RPMI7951 (cell line): ENCODE measurements at places on chromosomes 11 and 22. TPM values are rescaled to one million over a fixed set of nuclear protein-coding genes. Genes with fewer than 3 reads are reported as not detected.

Gene SIAE
- total RNA-seq: 6.7 and 12.0 TPM in 2 replicates

Gene OR51F2
- not detected in 2 replicates for total RNA-seq

Gene CCDC85B
- total RNA-seq: 34.7 and 61.6 TPM in 2 replicates

Gene PANX3
- not detected in 2 replicates for total RNA-seq

Gene RPL3
- total RNA-seq: 1,170 and 1,583 TPM in 2 replicates

Gene IGF2
- not detected in 2 replicates for total RNA-seq

Gene NAP1L4
- total RNA-seq: 81.1 and 90.2 TPM in 2 replicates

Gene PRRG4
- 0.24 and 0.49 TPM in 2 replicates for total RNA-seq

Gene BBOX1
- total RNA-seq: 0.39 and 0.60 TPM in 2 replicates

GRCh38 chr11:130145975-130146776, 13.4 kb upstream of the ST14 start:
- DNase-seq: no peak

DNA sequence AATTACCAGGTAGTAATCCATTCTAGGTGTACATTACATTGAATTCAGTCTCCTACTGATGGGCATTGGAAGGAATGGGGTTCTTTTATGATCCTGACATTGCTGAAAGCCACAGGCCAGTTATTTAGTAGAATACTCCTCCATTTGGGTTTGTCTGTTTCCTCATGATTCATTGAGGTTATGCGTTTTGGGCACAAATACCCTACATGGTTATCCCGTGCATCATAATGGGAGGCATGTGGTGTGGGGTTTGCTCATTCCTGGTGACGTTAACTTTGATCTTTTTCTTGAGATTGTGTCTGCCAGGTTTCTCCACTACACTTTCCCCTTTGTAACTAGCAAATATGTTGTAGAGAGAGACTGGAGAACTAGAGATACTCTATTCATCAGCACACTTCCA, 5.5 kb downstream of the FOLR3 start:
- DNase-seq: peak; percentile 95

- no peak for DNase-seq
These were observed 101.5 kb downstream of the ST3GAL4 start for GRCh38 chr11:126456783-126457542.

DNA sequence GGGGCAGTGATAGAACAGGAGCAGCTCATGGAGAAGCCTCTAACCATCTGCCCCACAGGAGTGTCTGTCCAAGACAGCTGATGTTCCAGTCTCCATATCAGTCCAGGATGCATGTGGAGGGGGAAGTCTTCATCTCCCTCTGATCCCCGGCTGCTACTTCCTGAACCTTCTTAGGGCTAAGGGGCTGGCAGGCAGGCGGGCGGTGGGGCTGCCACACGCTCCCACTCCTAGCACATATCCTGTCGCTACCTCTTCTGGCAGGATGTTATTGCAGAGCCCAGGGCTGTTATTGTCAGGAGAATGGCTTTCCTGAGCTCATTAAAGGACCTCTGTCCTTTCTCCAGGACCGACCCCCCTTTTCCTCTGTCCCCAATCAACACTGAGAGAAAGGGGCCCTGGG, 25.4 kb downstream of the LRRC55 start:
- DNase-seq: no peak

DNA sequence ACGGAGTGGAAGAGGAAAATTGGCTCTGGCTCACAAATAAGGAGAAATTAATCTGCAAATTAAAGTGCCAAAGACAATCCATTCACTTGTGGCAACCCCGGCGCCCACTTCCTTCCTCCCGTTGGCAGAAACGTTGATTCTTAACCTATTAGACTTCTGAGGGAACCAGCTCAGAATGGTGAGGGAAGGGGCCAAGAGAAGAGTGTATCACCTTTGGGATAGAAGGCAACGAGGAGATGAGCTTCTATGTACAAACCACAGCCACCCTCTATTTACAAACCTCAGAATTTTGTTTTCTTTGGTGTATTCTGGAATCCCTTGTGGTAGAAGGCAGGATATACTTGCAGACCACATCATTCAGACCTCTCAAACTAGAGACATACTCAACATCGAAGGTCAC, 1.1 kb downstream of the MB start:
- peak; percentile 24 for DNase-seq

DNA sequence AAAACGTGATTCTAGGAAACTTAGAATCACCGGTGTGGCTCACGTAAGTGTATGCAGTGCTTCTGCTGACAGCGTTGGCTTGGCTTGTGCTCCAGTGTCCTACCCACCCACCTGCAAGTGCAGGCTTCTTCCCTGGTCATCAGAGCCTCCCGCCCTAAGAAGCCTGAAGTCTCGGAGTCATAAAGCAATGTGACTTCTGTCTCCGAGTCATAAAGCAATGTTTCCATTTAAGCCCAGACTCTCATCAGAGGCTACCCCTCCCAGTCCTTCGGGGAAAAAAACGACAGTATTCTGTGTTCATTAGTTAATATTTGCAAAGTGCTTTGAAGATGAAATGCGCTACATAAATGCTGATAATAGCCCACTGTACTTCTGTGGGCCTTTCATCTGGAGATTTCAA, 293.8 kb downstream of the OPCML start:
- DNase-seq: no peak

GRCh38 chr11:69674267-69674885, 777 bp downstream of the LTO1 start:
- DNase-seq: peak; percentile 70

GRCh38 chr11:111983187-111983986, 41.8 kb upstream of the DLAT start:
- peak; percentile 33 for DNase-seq

- peak; percentile 77 for DNase-seq
These were observed 20.3 kb upstream of the PGM2L1 start for GRCh38 chr11:74418509-74418895.

DNA sequence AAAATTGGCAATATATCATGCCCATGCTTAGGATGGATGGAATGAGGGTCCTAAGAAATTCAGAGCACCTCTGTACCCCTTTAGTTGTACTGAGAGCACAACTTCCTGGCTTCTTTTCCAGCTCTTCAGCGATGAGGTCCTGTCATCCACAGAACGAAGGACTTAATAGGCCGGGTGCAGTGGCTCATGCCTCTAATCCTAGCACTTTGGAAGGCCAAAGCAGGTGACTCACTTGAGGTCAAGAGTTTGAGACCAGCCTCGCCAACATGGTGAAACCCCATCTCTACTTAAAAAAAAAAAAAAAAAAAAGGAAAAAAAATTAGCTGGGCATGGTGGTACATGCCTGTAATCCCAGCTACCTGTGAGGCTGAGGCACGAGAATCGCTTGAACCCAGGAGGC, 125.3 kb upstream of the BMAL1 start:
- no peak for DNase-seq

- no peak for DNase-seq
These were observed 121.2 kb downstream of the SPATA19 start for GRCh38 chr11:133724116-133724515.

- DNase-seq: no peak
These were observed 161.5 kb upstream of the ARHGAP42 start for GRCh38 chr11:100525635-100526034.

- DNase-seq: no peak
These were observed 536.5 kb downstream of the NTM start for GRCh38 chr11:131906963-131907362.

- DNase-seq: no peak
These were observed 70.7 kb upstream of the CCDC179 start for GRCh38 chr11:22930816-22931594.

GRCh38 chr11:47518212-47518964, 34.5 kb downstream of the CELF1 start:
- no peak for DNase-seq

- peak; percentile 16 for DNase-seq
These were observed 89.1 kb downstream of the RPS6KA4 start for GRCh38 chr11:64447831-64448598.

GRCh38 chr11:34823639-34824038, 92.5 kb downstream of the APIP start:
- peak; percentile 37 for DNase-seq

DNA sequence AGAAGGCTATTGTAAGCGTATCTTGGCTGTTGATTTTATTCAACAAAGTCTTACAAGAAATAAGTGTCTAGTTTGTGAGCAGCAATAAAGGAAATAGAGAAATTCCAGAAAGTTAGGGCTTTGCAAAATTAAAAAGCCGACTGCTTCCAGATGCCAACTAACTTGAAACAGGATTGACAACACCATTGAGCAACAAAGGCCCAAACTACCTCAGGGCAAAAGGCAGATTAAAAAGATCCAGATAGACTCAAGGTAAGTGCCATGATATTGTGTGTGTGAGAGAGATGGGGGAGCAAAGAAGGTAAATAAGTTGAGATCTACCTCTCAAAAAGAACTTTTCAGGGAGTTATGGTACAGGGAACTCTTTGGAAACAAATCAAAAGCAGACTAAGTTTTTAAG, 49.1 kb downstream of the PARVG start:
- no peak for DNase-seq

DNA sequence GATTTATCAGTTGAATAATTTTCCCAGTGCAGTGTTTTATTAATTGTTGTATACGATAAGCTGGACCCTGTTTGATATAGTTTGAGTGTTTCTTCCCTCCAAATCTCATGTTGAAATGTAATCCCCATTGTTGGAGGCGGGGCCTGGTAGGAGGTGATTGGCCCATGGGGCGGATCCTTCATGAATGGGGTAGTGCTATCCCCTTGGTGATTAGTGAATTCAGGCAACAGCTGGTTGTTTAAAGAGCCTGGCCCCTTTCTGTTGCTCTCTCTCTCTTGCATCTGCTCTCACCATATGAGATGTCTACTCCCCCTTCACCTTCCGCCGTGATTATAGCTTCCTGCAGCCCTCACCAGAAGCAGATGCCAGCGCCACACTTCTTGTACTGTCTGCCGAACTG, 1.5 kb downstream of the OR5A1 start:
- no peak for DNase-seq

- no peak for DNase-seq
These were observed 185.2 kb downstream of the CSNK2A3 start for GRCh38 chr11:11167806-11168205.

DNA sequence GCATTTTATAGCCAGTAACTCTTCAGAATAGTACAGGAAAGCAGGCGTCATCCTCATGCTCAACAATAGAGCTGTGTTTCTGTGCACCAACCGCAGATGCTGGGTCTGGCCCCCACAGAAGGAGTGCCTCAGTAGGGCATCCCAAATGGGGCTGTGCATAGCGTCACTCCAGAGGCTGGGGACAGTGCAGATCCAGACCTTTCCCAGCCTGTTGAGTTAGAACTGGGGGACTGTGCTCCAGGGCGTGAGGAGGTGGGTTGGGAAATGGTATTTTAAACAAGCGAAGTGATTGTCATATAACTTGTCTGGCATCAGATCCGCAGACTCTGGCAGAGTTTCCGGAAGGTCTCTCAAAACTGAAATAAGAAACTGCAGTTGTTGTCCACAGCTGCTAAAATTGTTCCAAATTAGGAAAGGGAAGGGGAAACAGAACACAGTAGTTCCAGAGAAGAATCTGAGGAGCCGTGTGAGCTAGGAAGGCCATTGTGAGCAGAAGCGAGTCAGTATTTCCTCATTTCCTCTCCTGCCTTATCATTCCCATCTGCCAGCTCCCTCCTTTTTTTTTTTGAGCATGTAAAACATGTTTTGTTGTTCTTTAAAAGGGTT, 52.2 kb downstream of the JAM3 start:
- DNase-seq: peak; percentile 66

DNA sequence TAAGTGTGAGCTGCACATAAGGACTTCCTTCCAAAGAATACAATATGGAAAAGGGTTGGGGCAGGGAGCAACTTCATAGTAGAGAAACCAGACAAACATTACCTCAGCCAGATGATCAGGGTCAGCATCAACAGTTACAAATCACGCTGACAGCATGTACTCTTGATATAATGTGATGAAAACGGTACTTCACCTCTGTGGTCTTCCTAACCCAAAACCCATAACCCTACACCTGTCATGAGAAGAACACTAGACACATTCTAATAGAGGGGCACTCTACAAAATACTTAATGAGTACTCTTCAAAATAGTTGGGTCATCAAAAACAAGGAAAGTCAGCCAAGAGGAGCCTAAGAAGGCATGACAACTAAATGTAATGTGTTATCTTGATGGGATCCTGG, 43.9 kb downstream of the RRAS2 start:
- no peak for DNase-seq

GRCh38 chr11:71163371-71163770, 89.0 kb downstream of the SHANK2 start:
- DNase-seq: no peak

DNA sequence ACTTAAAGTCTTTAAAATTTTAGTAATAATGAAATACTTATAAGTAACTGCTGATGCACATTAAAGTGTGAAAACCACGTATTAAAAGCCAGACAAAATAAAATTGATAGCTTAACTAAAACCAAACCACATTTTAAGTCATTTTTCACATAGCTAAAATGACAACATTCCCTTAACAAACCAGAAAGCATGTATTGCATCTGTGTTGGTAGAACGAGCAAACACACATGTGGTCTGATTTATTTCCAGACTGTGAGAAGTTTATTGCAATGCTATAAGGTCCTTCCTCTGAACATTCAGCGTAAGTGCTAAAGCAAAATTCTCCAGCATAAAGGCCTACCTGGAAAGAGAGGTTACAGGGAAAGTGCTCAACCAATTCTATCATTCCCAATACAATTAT, 57.8 kb downstream of the ARHGAP20 start:
- no peak for DNase-seq
